ENCODE measurements at places on chromosomes 4 and X.
A peak's percentile ranks its signal among the peaks of the same experiment; 100 is the strongest.

- DNase-seq, result peak; percentile 83
Measured at GRCh38 chrX:129961180-129962083, 21.0 kb upstream of the BCORL1 start.

GRCh38 chrX:28324321-28324721, 262.9 kb upstream of the IL1RAPL1 start:
- no peak for DNase-seq

GRCh38 chr4:3484057-3484973, 21.2 kb downstream of the DOK7 start:
- no peak for DNase-seq

- peak; percentile 12 for DNase-seq
Measured at GRCh38 chrX:147838465-147839131, 73.1 kb upstream of the FMR1 start.

- DNase-seq, result no peak
Measured at GRCh38 chr4:89486042-89486441, 178.4 kb upstream of the GPRIN3 start.

- no peak for DNase-seq
Measured at GRCh38 chr4:40737879-40738278, 11.9 kb upstream of the NSUN7 start.

GRCh38 chr4:62849696-62850095, 1559.6 kb downstream of the TECRL start:
- no peak for DNase-seq

DNA sequence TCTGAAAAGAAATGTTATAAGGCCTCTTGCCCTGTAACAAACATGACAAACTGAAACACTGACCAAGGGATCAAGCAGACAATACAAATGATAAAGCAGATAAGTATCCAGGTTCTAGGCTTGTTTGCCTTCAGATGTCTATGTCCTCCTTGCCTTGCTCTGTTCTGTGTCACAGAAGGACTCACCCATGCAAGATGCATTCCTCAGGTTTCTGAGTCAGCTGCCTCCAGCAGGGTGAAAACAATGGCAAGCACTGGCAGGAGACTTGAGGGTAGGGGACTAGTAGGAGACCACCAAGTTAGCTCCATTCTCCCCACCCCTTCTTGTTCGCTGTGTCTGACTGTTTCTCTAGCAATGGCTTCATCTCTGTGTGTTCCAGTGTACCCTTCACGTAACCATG, 76.6 kb upstream of the CXXC4 start:
- no peak for DNase-seq

DNA sequence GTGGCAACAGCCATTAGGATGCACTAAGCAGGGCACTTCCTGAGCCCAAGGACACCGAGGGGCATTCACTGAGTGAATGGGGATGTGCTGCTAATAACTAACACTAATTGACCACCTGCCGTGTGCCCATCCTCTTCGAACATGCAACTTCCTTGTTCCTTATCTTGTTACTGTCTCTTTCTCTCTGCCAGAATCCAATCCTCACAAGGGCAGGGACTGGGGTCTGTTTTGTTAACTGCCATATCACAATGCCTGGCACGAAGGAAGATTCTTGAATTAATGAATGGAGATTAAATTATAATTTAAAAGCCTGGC, 1.3 kb downstream of the ERAS start:
- DNase-seq, result no peak

- DNase-seq, result no peak
Measured at GRCh38 chrX:2549876-2550275, 49.1 kb upstream of the DHRSX start.

- DNase-seq, result no peak
Measured at GRCh38 chrX:68665502-68665901, 18.0 kb downstream of the STARD8 start.

DNA sequence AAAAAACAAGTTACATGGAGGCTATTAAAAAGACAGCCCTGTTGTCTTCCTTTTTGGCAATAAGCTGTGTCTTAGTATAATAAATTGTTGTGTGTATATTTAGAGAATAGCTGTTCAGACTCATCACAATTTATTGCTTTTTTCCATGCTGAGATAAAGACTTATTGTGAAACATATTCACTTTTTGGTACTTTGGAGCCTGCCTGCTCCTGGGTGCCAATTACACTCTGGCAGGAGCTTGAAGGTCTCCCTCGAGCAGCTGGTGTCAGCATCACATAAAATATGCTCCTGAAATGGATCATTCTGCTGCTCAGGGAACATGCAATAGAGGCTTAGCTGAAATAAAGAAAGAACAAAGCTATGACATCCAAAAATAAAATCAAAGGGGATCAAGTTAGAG, 211.6 kb upstream of the DKK2 start:
- no peak for DNase-seq

- DNase-seq, result no peak
Measured at GRCh38 chr4:25953740-25954139, 39.7 kb downstream of the SMIM20 start.

DNA sequence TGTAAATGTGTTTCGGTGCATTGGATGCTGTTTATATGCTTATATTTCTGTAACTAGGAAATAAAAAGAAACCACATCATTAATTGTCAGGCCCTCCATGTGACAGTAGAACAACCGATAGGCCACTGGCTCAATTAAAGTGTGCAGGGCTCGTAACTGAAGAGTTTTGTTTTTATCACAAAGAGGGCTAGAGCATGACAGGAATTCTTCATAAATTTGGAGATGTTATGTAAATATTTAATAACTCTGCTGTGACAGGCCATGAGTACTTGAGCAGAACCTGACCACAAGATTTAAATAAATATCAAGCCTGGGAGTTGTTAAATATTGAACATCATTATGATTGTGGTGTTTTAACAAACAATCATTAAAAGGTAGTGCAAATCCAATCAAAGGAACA, 55.9 kb downstream of the MID1 start:
- no peak for DNase-seq

GRCh38 chrX:1475881-1476280, 23.2 kb upstream of the ASMTL start:
- DNase-seq, result no peak

GRCh38 chr4:5383191-5383980, 325.0 kb downstream of the EVC2 start:
- DNase-seq, result no peak

GRCh38 chr4:151276787-151277562, at the start of gene PRSS48:
TSS of gene PRSS48 (plus strand) at chr4:151277161. CDS start at chr4:151277173, 12 bp downstream.
- DNase-seq, result peak; percentile 56

DNA sequence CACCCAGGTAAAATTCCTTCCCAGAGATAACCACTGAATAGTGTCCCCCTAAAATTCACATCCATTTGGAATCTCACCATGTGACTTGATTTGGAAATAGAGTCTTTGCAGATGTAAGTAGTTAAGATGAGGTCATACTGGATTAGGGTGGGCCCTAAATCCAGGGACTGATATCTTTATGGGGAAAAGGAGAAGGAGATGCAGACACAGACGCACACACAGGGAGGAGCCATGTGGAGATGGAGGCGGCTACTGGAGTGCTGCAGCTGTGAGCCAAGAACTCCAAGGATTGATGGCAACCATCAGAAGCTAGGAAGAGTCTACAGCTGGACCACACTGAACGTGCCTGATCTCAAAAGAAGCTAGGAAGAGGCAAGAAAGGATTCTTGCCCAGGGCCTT, 96.6 kb upstream of the SRD5A3 start:
- no peak for DNase-seq
